ENCODE measurements at places on chromosomes 5 and 9.

GRCh38 chr9:126915281-126915816, 767 bp downstream of the RALGPS1 start:
- DNase-seq = peak; percentile 31

GRCh38 chr9:72401396-72401795, 36.4 kb upstream of the ZFAND5 start:
- no peak for DNase-seq

GRCh38 chr9:18324928-18325745, 148.8 kb upstream of the ADAMTSL1 start:
- no peak for DNase-seq

- DNase-seq = no peak
Observed at GRCh38 chr5:150152636-150153462, 2.8 kb downstream of the PDGFRB start.

DNA sequence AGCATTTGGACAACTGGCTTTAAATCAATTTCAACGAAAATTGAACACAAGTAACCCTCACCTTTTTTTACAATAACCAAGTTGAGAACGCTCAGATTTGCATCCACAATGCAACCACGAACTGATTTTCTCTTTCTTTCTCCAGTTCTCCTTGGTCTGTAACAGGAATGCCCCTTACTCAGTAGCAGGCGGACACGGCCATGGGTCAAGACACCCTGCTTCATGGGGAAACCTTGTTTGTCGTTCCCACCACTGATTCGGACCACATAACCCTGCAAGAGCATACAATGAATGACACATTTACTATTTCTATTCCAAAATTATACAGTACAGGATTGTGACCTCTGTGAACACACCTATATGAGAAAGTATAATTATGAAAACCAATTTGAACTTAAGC, 1.4 kb downstream of the RPS6 start:
- no peak for DNase-seq

DNA sequence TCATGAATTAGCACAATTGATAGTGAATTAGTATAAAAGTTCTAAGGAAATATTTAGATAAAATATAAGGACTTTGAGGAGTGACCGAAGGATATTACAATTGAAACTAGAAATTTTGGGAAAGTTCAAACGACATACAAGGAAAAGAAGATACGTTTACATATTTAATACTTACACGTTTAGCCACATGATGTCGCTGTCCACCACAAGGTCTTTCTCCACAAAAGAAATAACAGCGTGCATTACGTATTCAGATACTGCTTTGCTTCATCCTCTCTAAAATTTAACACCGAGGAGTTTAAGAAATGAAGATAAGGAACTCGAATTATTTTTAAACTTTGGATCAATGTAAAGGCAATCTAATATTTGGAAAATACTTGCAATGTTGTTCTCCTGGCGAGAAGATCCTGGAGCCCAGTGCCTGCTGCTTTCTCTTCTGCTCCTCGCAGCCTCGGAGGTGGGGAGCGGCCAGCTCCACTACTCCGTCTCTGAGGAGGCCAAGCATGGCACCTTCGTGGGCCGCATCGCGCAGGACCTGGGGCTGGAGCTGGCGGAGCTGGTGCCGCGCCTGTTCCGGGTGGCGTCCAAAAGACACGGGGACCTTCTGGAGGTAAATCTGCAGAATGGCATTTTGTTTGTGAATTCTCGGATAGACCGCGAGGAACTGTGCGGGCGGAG, at the start of gene PCDHA3:
PCDHA3 (plus strand) TSS at position 242 of the 678 bp plus-strand sequence.
- DNase-seq = no peak

DNA sequence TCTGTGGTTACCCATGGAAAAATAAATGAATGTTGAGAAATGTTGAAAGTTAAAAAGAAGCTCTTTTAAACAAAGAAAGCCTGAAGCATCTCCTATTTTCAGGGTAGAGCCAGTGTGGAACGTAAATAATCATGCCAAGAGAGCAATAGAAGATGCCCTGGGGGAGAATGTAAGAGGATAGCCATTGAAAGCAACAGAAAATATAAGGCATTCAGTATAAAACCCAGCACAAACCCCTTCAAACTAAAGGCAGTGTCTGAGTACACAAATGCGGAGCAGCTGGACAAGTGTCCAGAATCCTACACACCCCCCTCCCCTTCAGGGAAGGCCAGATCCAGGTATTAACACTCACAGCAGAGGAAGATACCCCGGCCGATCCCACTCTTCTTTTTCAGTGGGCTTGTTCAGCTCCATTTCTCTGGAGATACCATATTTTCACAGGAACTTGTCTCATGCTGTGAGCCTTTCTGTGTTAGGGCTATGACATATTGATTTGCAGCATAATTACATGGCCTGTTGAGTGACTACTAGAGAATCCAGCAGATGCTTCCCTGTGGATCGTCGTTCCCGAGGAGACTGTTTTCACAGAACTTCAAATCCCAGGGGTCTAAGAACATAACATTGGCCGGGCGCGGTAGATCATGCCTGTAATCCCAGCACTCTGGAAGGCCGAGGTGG, 101.2 kb downstream of the PLK2 start:
- no peak for DNase-seq

DNA sequence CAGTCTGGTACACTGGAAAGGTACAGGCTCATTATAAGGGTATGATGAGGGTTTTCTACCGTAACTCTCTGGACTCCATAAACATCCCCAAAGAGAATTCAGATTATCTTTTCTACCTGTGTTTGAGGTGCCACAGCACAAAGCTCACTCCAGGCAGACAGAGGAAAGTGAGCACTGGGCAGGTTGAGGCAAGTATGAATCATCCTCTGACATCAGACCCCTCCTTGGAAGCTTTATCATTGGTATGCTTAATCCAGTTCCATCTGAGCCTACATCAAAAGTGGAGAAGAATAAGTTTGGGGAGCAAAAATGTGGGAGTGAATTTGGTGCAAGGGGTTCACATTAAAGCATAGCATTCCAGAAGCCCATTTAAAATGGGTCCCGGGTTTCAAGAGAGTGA, 21.7 kb downstream of the C9orf152 start:
- DNase-seq = no peak

DNA sequence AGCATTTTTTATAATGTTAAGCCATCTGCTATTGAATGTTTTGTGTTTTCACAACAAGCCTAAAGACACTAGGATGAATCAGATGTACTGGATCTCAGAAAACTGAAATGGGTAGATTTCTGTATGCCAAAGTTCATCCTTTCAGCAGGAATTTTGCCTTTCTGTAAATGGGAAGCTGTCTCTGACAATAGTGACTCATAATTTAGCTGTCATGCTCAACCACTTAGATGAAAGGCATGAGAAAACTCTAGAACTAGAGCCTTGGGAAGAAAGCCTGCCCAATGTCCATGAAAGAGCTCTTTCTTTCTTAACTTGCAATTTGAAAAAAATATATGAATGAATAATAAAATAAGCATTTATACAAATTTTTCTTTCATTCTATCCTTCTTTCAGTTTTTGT, 616.0 kb upstream of the EDIL3 start:
- no peak for DNase-seq

Data from activated gamma-delta T cell treated with Interleukin-2 at 50 U/mL for 16 hours (primary cell).